ENCODE measurements at places on chromosomes 2 and 18.

DNA sequence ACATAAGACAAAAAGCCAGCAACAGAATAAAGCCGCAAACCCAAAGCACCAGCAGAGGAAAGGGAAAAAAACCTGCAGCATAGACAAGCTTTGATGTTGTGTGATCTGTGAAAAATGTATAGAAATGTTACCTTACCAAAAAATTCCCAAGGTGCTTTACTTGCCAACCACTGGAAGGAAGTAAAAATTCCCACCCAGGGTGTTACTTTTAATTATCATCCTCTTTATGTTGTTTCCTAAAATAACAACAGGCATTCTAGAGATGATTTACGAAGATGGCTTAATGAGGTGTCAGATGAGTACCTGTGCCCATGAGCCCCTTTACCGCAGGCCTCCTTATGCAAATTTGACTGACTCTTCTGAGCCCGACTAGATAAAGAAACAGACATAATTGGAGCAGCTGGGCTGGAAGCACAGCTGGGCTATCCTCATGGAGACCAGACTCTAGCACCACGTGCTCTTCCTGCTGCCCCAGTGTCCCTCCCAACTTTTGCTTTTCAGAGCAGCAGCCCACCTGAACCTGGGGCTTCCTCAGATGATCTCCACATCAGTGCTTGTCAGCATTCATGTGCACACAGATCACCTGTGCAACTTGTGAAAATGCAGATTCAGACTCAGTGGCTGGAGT, 41.5 kb downstream of the SRSF7 start:
- DNase-seq: no peak

- DNase-seq: no peak
These were observed 61.4 kb upstream of the MSTN start for GRCh38 chr2:190123956-190124355.

GRCh38 chr2:19882286-19882685, 19.5 kb downstream of the TTC32 start:
- DNase-seq: no peak

- DNase-seq: no peak
These were observed 92.2 kb downstream of the STPG4 start for GRCh38 chr2:47062681-47063537.

GRCh38 chr2:94960266-94960665, 65.2 kb upstream of the MAL start:
- DNase-seq: no peak

DNA sequence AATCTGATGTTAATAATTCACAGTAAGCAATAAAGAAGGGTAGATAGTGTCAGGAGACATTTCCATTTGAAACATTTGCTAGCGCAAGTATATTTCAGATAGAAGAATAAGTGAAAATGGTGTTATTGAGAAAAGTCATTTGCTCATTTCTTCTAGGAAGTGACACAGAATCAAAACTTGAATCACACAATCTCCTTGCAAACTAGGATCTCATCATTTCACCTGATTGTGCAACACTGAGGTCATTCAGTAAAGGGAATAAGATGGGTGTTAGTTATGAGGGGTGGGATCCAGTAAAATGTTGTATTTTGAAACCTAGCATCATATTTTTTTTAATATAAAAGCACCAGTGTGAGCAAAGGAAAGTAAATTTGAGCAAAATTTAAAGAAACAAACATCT, 208.0 kb upstream of the KCNJ3 start:
- no peak for DNase-seq

DNA sequence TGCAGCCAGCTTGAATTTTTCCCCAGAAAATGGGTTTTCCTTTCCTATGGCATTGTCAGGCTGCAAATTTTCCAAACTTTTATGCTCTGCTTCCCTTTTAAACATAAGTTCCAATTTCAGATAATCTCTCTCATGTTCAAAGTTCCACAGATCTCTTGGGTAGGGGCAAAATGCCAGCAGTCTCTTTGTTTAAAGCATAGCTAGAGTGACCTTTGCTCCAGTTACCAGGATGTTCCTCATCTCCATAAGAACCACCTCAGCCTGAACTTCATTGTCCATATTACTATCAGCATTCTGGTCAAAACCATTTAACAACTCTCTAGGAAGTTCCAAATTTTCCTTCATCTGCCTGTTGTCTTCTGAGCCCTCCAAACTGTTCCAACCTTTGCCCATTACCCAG, 68.3 kb downstream of the SGPP2 start:
- DNase-seq: no peak

DNA sequence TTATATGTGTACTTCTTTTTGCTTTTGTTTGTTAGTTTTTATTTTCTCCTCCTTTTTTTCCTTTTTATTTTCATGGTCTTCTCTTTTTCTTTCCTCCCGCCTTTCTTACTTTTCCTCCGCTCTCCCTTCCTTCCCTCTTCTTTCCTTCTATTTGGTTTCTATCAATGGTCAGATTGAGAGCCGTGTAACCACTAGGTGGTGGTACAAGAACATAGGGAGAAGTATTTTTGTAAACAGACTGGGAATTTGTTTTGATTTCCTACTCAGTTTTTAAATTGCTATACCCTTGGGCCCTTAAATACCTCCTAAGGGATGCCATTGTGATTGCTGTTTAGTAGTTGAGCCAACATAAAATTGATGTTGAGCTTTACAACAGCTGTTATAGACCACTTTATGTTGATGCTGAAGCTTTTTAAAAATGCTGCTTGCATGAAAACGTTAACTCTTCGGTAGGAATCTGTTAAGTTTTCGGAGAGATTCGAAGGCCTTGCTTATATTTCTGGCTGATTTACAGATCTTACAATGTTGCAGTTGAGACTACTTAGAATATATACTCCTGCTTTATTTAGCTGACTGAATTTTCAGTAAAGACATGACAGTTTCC, 124.2 kb downstream of the UBE2E3 start:
- no peak for DNase-seq

- no peak for DNase-seq
These were observed 85.1 kb downstream of the CLHC1 start for GRCh38 chr2:55147041-55147440.

GRCh38 chr2:196331143-196331542, 159.8 kb upstream of the STK17B start:
- no peak for DNase-seq

DNA sequence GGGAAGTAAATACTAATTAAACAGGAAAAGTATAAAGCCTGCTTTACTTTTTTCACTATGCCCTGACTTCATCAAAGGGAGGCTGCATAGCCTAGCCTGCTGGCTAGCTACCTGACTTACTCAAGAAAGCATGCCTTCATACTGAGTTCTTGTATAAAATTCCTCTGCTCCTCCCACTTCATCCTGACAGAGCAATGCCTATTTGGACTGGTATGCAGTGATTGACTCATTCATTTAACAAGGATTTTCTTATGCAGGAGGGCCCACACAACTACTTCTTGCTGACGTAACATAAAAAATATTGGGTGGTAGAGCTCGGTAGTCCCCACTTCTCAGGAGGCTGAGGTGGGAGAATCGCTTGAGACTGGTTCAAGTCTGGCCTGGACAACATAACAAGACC, 70.5 kb downstream of the PRPF40A start:
- peak; percentile 77 for DNase-seq

- DNase-seq: no peak
These were observed 1.6 kb downstream of the MFSD2B start for GRCh38 chr2:24011250-24012104.

GRCh38 chr2:3242747-3243369, 134.8 kb downstream of the EIPR1 start:
- peak; percentile 16 for DNase-seq

DNA sequence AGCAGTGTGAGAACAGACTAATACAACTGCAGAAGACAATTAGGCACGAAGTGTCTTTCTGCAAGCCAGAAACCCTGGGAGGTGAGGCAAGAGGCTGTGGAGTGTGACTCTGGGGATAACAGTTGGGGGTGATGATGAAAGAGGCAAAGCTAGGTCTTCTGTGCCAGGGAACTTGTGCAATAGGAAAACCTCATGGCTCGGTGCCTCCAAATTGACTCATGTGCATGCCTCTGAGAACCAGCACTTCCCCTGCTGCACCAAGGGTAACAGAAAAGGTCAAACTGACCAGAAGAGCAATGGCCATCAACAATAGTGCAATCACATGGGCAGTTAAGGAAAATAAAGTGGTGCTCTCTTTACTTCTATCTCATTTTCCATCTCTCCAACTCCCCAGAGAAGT, 136.4 kb downstream of the SCG2 start:
- DNase-seq: peak; percentile 98

- no peak for DNase-seq
These were observed 234.9 kb upstream of the SMAD7 start for GRCh38 chr18:49185623-49186022.

- no peak for DNase-seq
These were observed 204.2 kb upstream of the FOSL2 start for GRCh38 chr2:28188436-28188835.

DNA sequence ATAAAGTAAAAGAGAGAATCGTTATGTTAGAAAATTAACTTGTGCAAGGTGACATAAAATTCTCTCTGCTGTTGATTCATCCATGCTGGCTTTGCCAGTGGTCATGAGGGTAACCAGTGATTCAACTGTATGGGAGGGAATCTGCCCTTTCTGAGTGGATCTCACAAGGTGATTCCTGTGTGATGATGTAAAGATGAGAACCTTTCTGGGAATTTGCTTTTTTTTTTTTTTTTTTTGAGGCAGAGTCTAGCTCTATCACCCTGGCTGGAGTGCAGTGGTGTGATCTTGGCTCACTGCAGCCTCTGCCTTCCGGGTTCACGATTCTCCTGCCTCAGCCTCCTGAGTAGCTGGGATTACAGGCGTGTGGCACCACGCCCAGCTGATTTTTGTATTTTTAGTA, 23.3 kb downstream of the RAB31 start:
- no peak for DNase-seq

DNA sequence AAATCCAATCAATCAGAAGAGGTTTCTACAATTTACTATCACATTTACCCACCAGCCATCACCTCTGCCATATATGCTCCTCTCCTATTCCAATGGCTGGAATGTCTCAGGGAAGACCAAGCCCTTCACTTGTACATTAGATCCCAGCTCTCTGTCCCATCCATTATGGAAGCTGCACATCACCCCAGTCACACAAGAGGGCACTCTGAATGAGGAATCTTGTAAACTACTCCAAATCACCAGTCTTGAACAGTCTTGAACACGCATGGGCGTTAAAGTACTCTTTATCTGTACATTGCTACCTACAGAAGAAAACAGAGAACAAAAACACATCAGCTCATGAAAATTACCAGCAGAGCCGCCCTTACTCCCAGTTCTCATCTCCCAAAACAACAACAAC, 38.7 kb downstream of the ZC3H8 start:
- DNase-seq: no peak

DNA sequence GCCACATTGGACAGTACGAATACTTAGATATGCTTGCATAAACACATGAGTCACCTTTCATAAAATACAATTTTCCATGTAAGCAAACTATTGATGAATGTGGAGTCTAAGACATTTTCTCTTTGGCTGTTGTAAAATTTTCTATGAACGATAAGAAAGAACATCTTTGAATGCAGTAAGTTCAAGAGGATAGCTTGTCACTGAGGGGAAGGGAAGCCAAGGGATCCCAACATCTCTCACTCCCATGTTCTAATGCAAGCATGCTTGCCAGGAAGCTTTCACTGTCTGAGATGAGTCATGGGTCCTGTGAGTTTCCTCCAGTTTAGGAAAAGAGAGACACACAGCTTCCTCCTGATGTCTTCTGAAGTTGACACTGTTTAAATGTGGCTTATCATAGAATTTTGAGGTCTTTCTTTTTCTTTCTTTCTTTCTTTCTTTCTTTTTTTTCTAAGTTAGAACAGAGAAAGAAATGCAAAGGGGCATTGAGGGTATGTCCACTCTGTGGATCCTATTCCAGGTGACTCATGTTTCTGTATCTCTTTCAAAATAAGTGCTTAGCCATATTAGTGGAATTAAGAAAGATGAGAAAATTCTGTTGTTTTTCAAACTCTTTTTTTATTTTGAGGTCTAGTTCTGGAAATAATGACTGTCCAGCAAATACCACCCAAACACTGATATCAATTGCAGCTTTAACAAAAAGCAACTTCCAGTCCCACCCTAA, 146.6 kb downstream of the RDH14 start:
- DNase-seq: peak; percentile 73

DNA sequence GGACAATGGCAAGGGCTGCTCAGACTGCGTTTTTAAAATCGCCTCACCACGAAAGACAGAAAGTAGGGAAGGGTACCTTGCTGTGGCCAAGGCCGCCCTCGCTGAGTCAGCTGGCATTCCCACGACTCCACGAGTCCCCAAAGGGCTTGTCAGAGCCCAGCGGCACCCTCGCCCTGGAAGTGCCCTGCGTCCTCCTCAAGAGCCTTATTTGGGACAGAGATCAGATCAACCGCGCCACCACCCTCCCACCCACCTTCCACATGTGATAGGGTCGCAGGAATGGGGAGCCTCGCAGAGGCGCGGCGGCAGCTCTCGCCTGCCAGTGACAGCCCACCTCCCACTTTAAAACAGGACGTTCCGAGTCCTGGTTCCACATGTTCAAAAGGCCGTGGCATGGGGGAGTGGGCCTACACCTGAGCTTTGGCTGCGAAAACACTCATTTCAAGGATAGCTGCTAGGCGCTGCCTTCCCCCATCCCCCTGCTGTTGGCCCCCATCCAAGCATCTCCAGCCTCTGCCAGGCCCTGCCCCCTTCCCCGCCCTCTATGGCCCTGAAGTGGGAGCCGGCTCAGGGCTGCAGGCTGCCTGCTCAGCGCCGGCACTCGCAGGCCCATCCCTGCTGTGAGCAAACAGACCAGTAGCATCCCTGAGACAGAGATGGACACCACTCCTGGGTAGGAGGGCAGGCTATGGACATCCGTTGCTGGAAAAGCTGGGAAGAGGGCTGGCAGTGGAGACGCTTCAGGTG, 38.1 kb upstream of the ARHGEF4 start:
- DNase-seq: no peak

- DNase-seq: no peak
These were observed 157.0 kb upstream of the NDUFV2 start for GRCh38 chr18:8945514-8945913.

DNA sequence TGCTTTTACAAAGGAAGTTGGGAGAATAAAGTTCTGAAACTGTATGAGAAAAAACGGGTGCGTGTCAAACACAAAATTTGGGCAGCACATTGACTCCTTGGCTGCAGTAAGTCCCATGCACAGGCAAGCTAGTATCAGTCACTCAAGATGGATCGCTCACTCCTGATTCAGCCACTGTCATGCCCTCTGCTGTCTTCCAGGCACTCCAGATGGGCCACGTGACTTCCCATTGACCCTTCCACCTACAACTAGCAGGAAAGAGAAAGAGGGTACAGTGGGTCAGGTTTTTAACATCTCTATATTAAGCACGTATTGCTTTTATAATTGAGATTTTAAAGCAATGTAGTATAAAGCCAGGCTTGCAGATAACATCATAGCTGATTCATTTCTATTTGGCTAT, 8.6 kb downstream of the ARHGEF33 start:
- no peak for DNase-seq

Measured in GM04503 (cell line).